ENCODE measurements at places on chromosomes 6 and 20.
A peak's percentile ranks its signal among the peaks of the same experiment; 100 is the strongest.

GRCh38 chr20:64140061-64140931 is 24.0 kb upstream of the MYT1 start:
- DNase-seq, result no peak

DNA sequence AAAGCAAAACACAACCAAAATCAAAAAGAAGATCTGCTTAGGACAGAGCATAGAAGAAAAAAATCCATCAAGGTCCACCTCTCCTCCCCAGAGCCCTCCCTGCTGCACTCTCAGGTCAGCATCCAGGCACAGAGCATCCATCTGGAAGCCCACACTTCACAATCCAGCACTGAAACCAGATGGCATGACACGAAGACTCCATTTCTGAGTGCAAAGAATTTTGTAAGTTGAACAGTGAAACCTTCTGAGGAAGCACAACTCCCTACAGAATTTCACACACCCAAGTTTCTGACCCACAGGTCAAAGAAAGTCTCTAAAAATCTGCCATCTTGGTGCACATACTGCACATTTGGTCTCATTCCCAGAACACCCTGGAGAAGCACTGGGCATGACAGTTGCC is 128.8 kb upstream of the STXBP5 start:
- DNase-seq, result no peak

- DNase-seq, result no peak
These were observed 124.5 kb downstream of the HIVEP2 start for GRCh38 chr6:142820338-142821051.

GRCh38 chr20:24309596-24309995 is 159.8 kb upstream of the SYNDIG1 start:
- no peak for DNase-seq

- no peak for DNase-seq
These were observed 9.8 kb upstream of the SLC22A23 start for GRCh38 chr6:3466488-3467219.

DNA sequence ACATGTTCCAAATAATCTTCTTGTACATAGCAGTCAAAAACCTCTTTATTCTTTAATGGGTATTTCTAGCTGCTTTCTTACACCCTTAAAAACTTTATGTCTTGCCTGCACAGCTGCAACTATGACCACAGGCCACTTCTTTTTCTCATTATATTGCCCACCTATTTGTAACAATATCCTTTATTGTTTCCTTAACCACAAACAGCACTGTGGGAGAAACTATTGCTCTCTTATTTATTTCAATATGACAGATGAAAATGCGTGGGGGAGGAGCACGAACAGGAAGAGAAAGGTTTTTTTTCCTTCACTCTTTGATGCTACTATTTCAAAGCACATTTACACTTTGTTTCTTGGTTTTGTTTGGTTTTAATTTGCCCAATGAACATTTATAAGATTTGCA is 253.5 kb downstream of the GJA1 start:
- DNase-seq, result no peak

DNA sequence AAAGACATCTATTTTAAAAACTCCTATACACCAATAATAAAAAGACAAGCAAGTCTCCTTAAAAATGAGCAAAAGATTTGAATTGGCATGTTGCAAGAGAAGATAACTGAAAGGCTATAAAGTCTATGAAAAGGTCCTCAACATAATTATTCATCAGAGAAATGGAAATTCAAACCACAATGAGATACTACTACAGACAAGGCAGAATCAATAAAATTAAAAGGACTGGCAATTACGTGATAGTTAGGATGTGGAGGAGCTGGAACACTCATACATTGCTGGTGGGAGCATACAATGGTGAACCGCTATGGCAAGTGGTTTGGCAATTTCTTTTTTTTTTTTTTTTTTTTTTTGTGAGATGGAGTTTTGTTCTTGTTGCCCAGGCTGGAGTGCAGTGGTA is 43.8 kb upstream of the KIF13A start:
- no peak for DNase-seq

GRCh38 chr6:29071831-29072723 is 15.0 kb downstream of the OR2B3 start:
- peak; percentile 8 for DNase-seq

DNA sequence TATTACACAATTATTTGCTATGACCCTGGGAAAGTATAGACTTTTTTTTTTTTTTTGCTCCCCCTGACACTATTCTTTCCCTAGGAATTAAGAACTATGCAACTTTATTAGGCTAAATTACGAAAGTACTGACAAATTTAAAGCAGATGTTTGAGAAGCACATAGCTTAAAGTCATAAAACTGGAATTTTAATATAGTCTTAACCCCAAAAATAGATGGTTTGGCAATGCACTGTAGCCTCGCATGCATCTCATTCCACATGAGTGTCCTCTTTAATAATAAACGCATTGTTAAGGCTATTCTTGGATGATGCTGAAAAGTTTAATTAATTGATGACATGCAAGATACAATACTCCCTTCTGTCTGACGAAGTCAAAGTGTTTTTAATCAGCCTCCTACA is 49.3 kb downstream of the TBC1D7 start:
- no peak for DNase-seq

GRCh38 chr6:32249262-32249661 is 25.4 kb upstream of the NOTCH4 start:
- no peak for DNase-seq

DNA sequence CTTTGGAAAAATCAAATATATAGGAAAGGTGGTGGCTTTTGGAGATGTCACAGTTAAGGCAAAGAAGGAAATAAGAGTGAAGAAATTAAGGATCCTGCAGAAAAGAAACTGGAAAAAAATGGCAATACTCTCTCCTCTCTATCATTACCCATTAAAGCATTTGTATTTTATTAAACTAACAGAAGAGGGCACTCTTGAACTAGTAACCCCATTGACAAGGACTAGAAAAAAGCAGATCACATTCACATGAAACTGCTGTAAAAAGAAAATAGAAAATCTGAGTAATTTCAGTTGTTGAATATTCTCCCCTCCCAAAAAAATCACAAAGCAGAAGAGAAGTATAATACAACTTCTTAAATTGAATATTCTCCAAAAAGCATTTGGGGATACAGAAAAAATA is 104.1 kb upstream of the SLC35B3 start:
- DNase-seq, result no peak

DNA sequence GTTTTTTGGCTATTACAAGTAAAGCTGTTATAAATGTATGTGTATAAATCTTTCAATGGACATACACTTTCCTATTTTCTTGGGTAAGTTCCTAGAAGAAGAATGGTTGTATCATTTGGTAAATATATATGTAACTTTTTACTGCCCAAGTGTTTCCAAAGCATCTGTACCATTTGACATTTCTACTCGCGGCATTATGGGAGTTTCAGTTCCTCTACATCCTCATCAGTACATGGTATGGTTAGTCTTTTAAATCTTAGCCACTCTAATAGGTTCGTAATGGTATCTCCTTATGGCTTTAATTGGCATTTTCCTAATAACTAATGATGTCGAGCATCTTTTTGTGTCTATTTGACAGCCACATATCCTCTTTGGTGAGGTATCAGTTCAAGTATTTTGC is 12.9 kb downstream of the SNPH start:
- no peak for DNase-seq

DNA sequence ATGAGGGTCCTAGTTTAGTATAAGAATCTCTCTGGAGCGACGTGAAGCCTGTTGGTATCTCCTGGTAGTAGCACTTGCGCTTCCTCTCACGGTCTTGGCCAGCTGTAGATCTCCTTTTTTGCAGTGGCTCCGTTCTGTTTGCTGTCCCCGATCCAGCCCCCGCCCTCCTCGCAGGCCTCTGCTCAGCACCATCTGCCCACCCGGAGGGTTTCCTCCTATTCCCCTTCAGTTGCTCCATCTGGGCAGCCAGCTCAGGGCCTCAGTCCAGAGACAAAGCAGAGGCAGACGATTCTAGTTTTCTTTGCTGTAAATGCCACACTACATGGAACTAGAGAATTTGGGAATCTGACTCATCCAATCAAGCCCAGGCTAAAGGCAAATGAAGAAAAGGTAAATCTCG is 126.6 kb downstream of the TIAM2 start:
- no peak for DNase-seq

GRCh38 chr6:123715006-123715863 is 78.5 kb upstream of the TRDN start:
- DNase-seq, result no peak

- DNase-seq, result no peak
These were observed 16.7 kb downstream of the THEMIS start for GRCh38 chr6:127884134-127884533.

DNA sequence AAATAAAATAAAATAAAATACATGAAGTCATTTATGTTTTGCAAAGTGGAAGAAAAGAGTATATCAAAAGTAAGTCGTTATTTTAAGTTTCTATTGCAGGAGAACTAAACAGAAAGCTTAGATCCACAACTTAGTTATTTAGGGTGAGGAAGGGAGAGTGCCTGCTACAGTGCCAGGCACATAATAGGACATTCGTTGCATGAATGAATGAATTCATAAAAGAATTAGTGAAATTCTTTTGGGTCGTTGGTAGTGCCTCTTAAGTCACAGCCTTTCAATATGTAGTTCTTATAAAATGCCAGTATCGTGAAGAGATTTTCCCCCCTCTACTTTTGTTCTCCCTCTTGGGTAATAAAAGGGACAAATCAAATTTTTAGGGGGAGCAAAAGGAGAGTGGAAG is 29.1 kb downstream of the SF3B5 start:
- no peak for DNase-seq

DNA sequence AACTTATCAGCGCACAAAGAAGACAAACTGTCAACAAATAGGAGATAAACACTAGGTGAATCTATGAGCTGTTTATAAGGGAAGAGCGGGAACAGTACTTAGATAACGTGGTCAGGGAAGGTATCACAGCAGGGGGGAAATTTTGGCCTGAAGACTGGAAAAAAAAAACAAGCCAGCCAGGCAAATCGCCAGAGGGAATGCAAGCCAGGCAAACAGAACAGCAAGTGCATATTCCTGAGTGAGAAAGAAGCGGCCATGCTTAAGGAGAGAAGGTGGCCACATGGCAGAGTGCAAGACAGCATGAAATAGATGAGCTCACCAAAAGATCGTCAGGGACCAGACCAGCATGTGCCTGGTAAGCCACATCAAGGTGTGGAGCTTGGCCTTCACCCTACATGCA is 466.5 kb upstream of the ARID1B start:
- no peak for DNase-seq

GRCh38 chr20:44196271-44196670 is 9.3 kb upstream of the JPH2 start:
- DNase-seq, result no peak
